ENCODE measurements at places on chromosomes 7 and 10.

DNA sequence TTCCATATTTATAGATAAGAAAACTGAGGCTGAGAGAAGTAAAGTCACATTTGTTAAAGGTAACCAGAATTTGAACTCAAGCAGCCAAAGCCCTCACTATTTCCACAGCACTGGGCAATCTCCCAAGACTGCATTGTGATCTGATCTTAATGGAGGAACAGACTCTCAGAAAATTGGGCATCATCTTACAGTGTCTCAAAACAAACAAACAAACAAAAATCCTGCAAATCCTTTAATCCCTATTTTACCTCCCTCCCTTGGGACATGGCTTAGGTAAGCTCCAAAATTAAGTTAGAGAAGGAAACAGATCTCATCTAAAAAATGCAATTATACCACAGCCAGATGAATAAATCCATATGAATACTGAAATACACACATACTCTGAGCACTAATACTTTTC lies 57.5 kb downstream of the FHIP2A start:
- DNase-seq = no peak

GRCh38 chr10:109698086-109698485 lies 225.2 kb downstream of the XPNPEP1 start:
- DNase-seq = no peak

DNA sequence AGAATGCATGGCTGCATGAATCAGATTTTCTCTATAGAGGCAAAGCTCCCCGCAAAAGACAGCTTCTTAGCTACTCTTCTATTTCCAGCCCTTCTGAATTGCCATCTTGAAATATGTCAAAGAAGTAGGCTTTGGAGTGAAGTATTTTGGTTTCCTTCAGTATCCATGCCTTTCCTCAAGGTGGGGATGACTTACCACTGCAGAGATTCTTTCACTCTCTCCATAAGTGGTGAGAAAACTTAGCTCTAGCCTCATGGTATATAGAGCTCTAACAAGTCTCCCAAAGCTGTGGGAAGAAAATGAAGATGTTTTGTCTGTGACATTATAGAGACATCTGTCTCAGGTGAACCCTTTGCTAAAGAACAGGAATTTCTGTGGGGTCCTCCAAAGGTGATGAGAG lies 89.6 kb upstream of the ITGB1 start:
- no peak for DNase-seq

DNA sequence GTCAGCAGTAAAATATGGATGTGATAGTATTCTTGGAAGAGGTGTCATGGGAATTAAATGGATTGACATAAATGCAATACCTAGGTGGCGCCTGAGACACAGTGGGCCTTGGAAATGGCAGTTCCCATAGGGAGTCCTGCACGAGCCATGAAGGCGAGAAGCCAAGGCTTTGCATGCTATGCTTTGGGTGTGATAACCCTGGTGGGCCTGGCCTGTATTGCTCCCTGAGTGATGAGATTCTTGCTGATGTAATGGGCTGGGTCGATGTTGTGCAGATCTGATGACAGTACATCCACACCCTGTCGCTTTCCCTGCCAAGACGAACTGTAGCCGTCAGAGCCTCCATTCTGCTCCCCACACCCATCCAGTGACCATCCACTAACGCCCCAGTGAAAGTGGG lies 46.4 kb downstream of the CREB5 start:
- no peak for DNase-seq

GRCh38 chr7:30926313-30926712 lies 14.7 kb downstream of the AQP1 start:
- no peak for DNase-seq

GRCh38 chr10:11863353-11864109 lies 40.4 kb downstream of the PROSER2 start:
- DNase-seq = no peak

GRCh38 chr10:99426689-99427088 lies 3.7 kb downstream of the GOT1 start:
- DNase-seq = no peak

All from NCI-H1092 (cell line).